ENCODE measurements at places on chromosomes 13 and 19.
A peak's percentile ranks its signal among the peaks of the same experiment; 100 is the strongest.

DNA sequence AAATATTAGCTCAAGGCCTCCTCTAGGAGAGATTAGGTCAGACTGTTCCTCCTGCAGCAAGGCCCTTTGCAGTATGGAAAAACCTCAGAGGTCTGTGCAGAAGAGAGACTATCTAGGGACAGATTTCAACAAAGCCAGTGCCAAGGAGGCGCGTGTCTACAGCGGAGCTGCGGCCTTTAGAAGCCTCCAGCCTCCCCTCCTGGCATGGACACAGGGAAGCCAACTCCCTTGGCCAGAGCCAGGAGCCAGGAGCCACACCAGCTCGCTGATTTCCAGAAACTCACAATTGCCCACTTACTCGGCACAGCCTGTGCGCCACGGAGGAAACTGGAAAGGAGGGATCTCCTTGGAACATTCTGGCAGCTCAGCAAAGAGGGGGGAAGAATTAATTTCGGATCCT lies 63.4 kb downstream of the INSR start:
- no peak for DNase-seq

GRCh38 chr13:97492257-97492656 lies 58.3 kb downstream of the RAP2A start:
- no peak for DNase-seq

DNA sequence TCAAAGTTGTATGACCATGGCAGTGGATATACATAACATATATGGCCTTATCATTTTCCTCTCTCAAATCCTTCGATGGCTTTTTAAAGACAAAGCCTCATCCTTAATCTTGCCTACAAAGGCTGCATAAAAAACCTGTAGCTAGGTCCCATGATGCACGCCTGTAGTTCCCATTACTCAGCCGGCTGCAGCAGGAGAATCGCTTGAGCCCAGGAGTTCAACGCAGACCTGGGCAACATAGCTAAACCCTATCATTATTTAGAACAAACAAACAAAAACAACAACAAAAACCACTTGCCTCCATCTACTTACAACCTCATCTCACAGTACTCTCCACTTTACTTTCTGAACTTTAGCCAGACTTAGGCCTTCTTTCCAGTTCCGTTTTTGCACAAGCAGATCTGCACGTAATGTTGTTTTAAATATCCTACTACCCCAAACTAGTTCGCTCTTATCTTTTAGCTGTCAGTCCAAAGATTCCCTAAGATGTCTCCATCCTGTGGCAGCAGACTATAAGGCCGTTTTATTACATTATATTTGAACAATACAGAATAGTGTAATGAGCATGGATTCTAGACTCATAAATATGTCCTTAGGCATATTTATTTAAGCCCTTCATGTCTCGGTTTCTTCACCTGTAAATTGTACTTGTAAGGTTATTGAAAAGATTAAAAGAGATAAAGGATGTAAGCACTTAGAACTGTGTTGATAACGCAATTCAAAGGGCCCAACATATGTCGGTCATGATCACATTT lies 969 bp upstream of the POMP start:
- no peak for DNase-seq

- DNase-seq, result peak; percentile 69
Measured at GRCh38 chr19:48489608-48490216, 20.5 kb downstream of the CYTH2 start.

DNA sequence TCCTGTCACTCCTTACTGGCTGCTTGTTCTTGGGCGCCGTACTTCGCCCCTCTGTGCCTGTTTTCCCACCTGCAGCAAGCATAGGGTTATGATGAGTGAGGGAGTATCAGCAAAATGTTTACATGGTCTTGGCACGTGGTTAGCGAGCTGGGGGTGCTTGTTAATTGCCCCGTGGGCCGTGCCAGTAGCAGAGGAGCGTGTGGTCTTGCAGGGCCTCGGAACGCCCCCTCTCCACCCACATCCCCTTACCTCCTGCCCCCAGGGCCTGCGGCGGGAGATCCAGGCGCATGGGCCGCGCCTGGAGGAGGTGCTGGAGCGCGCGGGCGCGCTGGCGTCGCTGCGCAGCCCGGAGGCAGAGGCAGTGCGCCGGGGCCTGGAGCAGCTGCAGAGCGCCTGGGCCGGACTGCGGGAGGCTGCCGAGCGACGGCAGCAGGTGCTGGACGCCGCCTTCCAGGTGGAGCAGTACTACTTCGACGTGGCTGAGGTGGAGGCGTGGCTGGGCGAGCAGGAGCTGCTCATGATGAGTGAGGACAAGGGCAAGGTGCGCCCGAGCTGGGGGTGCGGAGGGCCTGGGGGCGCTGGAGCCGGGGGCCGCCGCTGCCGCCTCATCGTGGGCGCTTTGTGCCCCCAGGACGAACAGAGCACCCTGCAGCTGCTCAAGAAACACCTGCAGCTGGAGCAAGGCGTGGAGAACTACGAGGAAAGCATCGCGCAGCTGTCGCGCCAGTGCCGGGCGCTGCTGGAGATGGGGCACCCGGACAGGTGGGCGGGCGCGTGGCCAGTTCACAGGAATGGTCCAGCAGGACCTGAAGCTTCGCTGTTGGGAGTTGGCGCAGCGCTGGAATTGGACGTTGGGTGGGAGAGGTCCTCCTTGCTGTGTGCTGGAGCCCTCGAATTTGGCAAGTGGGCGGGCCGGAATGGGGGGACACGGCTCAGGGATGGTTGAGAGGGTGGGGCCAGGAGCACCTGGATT lies 22.5 kb upstream of the SHKBP1 start:
- DNase-seq, result no peak

DNA sequence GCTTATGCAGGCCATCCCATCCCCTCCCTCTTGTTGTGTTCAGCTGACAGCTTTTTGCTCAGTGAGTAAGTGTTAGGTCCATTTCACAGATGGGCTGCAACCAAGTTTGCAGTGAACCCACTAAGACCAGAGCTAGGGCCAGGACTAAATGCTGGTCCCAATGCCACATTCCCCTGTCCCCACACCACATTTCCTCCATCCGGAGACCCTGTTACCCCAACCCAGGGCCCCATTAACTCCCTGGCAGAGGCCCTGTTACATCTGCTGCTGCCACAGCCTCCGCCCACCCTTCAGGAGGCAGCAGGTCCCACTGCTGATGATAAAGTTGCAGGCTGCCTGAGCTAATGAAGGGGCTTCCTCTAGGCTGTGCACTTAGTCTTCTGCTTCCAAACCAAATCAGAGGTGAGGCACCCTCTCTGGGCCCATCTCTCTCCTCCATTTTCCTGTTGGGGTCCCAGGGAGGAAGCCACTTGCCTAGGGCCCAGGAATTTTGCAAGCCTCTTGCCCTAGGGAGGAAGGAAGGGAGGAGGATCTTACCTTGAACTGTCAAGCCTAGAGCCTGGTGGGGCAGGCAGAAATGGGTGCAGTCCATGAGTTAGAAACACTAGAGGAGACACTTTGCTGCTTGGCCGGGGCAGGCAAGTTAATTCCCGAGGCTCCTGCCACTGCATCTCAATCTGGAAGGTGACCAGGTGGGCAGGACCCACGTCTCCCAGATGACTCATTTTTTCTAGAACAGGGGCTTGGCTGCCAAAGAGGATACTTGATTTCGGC lies 3.4 kb upstream of the USF2 start:
- no peak for DNase-seq

DNA sequence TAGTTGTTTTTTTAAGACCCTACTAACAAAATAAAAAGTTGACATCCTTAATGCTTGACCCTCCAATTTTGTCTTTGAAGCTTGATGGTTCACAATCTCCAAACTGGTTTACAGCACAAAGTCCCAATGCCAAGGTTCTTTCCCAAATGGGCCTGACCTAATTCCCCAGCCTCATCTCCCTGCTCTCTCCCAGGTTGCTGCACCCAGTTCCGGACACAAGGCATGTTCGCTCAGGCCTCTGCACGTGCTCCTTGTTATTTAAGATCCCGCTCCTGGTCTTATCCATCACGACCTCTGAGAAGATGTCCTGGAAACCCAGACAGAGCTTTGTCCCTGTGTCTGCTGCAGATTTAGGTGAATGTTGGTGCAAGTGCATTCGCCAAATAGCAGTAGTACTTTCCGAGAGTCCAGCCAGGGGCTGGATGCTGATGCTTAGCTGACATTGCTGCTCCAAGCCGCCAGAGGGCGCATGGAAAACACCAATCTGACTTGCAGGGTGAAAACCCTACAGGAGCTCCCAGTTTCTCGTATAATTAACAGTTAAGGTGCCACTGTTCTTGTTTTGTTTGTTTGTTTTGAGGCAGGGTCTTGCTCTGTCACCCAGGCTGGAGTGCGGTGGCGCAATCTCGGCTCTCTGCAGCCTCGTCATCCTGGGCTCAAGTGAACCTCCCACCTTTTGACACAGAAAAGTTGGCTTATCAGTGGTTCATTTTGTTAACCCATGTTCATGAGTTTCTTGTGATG lies 18.5 kb downstream of the LYPD3 start:
- peak; percentile 82 for DNase-seq

DNA sequence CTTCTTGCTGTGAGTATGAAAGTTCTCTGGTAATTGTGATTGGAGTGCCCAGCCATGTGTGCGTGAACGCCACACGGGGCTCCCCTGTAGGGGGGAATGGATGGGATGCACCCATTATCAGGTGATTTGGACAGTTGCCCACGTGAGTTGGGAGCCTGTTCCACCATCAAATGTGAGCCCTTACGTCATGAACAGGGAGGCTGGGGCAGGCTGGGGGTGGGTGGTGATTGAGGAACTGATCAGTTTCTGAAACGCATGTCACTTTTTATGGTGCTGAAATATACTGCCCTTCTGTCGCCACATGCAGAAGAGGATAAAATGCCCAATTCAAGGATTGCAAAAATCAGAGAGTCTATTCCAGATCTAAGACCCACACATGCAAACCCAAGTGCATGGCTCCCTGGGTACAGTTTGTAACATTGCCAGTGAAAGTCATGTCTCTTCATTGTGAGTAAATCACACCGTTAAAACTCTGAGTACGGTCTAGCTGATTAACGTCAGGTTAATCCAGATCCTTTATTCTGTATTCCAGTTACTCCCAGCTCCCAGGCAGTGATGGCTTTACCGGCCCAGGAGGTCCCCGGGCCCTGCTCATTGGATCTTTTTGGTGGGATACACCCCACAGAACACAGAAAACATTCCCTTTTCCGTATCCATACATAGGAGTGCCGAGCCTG lies 90.2 kb downstream of the RAB20 start:
- DNase-seq, result no peak

DNA sequence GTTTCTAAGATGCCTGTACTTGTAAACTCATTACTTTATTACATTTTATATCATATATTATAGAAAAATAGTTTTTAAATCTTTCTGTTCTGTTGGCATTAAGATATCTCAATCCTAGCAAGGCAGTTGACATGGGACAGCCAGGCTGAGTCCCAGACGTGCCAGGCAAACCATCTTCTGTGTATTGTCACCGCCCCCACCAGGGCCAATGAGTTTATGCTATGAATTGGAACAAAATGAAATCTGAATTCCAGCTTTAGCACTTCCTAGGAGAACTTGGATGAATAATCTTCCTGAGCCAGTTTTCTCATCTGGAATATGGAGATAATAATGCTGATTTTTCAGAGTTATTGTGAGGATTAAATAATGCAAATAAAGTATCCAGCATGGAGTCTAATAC lies 79.9 kb upstream of the GSX1 start:
- peak; percentile 10 for DNase-seq

DNA sequence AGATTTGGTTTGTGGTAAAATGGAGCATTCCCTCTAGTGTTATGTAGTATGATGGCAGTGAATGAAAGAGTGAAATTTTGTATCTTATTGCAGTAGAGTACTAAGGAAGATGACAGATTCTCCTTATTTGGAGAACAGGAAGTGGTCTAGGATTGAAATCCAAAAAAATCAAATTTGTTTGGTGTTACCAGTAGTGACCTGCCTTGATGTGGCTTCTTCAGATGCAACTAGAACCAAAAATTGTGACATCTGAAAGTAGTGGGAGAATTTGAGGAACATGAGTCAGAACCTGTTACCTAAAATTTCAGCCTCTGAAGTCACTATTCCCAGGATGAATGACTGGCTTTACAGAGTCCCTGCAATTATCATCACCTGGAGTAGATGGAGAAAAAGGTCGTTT lies 165.9 kb downstream of the KLF5 start:
- DNase-seq, result no peak

GRCh38 chr19:16015805-16016173 lies 60.5 kb upstream of the TPM4 start:
- DNase-seq, result no peak

GRCh38 chr19:49591731-49592485 lies 926 bp downstream of the PRR12 start:
- peak; percentile 42 for DNase-seq

DNA sequence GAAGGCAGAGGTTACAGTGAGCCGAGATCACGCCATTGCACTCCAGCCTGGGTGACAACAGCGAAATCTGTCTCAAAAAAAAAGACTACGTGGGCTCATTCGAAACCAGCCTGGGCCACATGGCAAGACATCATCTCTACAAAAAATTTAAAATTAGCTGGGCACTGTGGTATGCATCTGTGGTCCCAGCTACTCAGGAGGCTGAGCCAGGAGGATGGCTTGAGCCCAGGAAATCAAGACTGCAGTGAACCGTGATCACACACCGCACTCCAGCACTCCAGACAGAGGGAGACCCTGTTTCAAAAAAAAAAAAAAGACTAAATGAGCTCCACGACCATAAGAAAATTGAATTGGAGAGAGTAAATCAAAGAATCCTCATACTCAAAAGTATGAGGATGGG lies 53.1 kb downstream of the SLC7A1 start:
- DNase-seq, result no peak

DNA sequence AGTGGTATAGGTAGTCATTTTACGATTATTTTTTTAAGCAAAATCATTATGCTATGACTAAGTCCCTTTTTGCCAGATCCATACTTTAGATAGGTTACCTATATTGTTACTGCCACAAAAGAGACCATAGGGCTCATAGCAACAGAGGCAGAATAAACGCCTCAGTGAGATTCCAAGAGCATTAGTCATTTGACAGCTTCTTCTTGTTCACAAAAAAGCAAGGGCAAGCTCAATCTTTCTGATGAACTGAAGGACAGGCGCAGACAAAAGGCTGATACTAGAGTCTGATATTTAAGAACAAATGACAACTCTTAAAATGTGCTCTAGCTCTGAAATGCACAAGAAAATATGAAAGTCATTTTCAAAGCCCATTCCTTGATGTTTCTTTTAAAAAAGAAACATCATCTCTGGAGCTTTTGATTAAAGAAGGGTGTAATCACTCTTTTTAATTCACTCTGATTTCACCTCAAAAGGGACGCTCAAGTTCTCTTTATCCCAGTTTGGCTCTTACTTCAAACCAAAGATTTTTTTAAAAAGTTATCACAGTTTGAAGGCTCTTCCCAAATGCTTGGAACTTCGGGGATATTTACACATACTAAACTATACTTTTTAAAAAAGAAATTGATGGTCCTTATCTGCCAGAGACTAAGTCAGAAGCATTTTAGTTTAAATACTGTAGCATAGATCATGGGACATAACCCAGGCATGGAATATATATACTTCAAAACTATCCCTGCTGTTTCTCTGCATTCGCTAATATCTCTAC lies 187.2 kb downstream of the EFNB2 start:
- DNase-seq, result no peak

- no peak for DNase-seq
Measured at GRCh38 chr13:20798027-20798426, 24.3 kb upstream of the EEF1AKMT1 start.

GRCh38 chr13:97369261-97369893 lies 64.6 kb upstream of the RAP2A start:
- no peak for DNase-seq

GRCh38 chr13:42656161-42656560 lies 82.2 kb downstream of the TNFSF11 start:
- no peak for DNase-seq

Measured in CD4-positive, alpha-beta T cell treated with Interleukin-6 at 100 ng/mL for 8 hours (primary cell).